MM.1S (cell line): ENCODE measurements at places on chromosomes 2 and 18.

GRCh38 chr2:110107092-110108079 is 8.2 kb downstream of the MALL start:
- no peaks in the 10 kb centered on the region for H3K27me3 ChIP-seq
- no peaks in the 10 kb centered on the region for H3K4me1 ChIP-seq
- no peak overlapping the region for H3K27ac ChIP-seq
- no peak overlapping the region for H3K4me3 ChIP-seq
- H3K36me3 ChIP-seq, result no peaks in the 10 kb centered on the region

DNA sequence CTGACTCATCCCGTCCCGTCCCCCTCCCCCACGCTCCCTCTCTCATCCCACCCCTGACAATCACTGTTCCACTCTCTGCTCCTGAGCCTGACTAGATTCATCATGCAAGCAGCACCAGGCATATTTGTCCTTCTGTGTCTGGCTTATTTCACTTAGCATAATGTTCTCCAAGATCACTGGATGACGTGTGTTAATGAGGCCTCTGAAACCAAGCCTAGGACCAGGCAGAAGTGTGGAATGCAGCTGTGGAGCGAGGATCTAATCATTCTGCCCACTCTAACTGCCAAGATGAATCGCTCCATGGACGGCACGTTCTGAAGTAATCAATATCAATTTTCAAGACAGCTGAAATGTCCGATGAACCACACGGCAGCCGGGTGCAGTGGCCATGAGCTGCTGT is 122.4 kb upstream of the ZNF236 start:
- H3K4me3 ChIP-seq, result no peak overlapping the region
- no peaks in the 10 kb centered on the region for H3K27me3 ChIP-seq
- H3K4me1 ChIP-seq, result no peaks in the 10 kb centered on the region
- DNase-seq, result no peak
- no peaks in the 10 kb centered on the region for H3K36me3 ChIP-seq
- no peak overlapping the region for H3K27ac ChIP-seq

- no peak overlapping the region for H3K27ac ChIP-seq
- DNase-seq, result no peak
- no peaks in the 10 kb centered on the region for H3K36me3 ChIP-seq
These were observed 47.2 kb downstream of the TRIP12 start for GRCh38 chr2:229874647-229875046.

DNA sequence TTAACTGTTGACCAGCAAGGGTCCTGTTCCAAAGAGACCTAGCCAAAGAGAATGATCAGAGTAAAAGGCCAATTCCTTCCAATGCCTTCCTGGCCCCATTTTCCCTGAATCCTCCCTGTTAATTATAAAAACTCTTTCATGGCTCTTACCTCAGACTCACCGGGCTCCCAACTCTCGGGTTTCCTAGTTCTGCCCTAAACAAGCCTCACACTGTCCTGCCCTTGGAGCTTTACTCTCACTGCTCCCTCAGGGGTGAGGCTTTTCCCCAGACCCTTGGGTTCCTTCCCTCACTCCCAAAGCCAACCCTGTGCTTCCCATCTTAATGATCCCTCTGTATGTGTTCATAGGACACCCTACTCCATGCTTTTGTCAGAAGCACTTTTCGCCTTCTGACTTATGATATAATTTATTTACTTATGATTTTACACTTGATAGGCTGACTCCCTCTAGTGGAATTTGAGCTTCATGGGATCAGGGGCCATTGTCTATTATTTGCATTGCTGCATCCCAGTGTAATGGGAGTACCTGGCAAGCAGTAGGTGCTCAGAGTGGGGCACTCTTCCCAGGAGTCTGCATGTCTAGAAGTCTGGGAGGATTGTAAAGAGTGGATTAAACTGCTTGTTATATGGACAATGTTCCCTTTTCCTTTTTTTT is 29.9 kb upstream of the ZNG1B start:
- H3K27ac ChIP-seq, result no peak overlapping the region
- no peaks in the 10 kb centered on the region for H3K36me3 ChIP-seq
- no peak for DNase-seq
- H3K4me3 ChIP-seq, result no peak overlapping the region

DNA sequence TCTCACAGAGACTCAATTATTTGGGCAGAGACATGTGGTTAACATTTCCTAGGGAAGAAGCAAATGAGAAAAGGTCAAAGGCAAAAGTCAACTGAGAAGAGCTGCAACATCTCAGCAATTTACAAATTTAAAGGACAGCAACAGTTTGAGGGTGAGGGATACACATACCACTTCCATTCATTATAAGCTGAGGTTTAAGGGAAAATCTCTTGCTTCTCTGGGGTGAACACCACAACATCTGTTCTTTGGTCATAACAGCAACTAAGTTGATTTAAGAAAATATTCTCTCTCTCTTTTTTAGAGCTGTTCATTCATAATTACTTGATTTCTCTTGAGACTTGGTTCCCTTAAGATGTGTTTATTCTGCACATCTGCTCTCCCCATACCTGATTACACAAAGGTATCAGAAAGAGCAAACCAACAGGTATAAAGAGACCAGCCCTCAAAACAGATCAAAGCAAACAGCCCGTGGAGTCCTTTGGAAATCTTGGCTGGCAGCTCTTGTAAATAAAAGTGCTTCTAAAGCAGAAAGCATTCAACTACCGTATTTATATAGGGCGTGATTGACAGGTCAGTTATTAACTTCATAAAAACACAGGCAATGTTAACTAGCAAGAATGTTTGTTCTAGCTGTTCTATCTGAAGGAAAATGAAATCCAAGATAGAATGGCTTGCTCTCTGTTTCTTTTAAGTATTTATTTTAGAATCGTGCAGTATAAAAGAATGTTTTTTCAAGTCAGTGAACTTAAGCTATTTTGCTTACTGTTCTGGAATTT is 132.8 kb downstream of the THADA start:
- H3K36me3 ChIP-seq, result no peaks in the 10 kb centered on the region
- H3K4me1 ChIP-seq, result peaks cover 32% of the 10 kb centered on the region
- no peak for DNase-seq
- no peak overlapping the region for H3K4me3 ChIP-seq
- no peak overlapping the region for H3K27ac ChIP-seq

DNA sequence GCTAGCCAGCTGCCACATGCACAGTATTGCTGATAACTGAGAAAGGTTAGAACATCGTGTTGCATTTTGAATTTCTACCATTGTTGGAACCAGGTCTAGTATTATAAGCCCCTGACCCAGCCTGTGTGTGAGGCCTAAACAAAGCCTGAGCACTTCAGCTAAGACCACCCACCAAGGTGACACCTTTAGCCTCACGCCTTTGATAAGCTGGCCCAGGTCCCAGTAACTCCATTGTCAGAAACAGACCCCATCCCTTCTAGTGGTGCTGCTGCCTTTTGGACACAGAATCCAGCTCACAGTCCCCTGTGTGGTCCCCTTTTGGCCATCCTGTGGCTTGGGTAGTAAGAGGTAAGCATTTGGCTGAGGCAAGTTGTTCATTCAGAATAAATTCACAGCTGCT is 1.6 kb downstream of the ELMOD3 start:
- no peaks in the 10 kb centered on the region for H3K27me3 ChIP-seq
- no peak overlapping the region for H3K4me3 ChIP-seq
- H3K4me1 ChIP-seq, result peaks cover 11% of the 10 kb centered on the region; the same call in 1 of the 2 replicates

DNA sequence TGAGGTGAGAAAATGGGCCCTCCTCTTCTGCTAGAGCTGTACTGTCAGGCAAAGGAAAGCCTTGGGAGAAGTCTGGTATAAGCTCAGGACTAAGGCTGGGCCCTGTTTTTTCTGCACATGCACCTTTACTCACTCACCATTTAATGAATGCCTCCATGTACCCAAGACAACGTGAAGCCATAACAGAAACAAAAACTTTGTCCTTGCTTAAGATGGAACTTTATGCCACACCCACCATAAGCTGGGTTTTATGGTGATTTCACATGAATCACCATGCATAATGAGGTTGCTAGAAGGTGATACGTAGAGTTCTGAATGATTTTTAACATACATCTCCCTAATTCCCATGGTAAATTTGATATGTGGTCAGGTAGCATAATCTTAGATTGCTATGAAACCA is 63.7 kb upstream of the CYP26B1 start:
- DNase-seq, result no peak
- no peaks in the 10 kb centered on the region for H3K36me3 ChIP-seq
- no peak overlapping the region for H3K27ac ChIP-seq
- no peaks in the 10 kb centered on the region for H3K27me3 ChIP-seq
- H3K4me1 ChIP-seq, result no peaks in the 10 kb centered on the region

GRCh38 chr2:39743269-39743776 is 35.7 kb downstream of the THUMPD2 start:
- H3K4me1 ChIP-seq, result no peaks in the 10 kb centered on the region
- H3K27ac ChIP-seq, result no peak overlapping the region
- H3K27me3 ChIP-seq, result no peaks in the 10 kb centered on the region

GRCh38 chr2:204108330-204108751 is 171.8 kb downstream of the ICOS start:
- DNase-seq, result peak; percentile 62
- no peak overlapping the region for H3K4me3 ChIP-seq
- no peaks in the 10 kb centered on the region for H3K36me3 ChIP-seq

- no peaks in the 10 kb centered on the region for H3K36me3 ChIP-seq
- H3K4me3 ChIP-seq, result no peak overlapping the region
- peak; percentile 11 for DNase-seq
- H3K27me3 ChIP-seq, result no peaks in the 10 kb centered on the region
- no peak overlapping the region for H3K27ac ChIP-seq
- H3K4me1 ChIP-seq, result peaks cover 11% of the 10 kb centered on the region
These were observed 4.2 kb upstream of the CLIP4 start for GRCh38 chr2:29110916-29111535.

- H3K4me1 ChIP-seq, result no peaks in the 10 kb centered on the region
- DNase-seq, result no peak
- no peak overlapping the region for H3K4me3 ChIP-seq
- peaks cover 13% of the 10 kb centered on the region; the same call in 1 of the 2 replicates for H3K27me3 ChIP-seq
- H3K27ac ChIP-seq, result no peak overlapping the region
- H3K36me3 ChIP-seq, result no peaks in the 10 kb centered on the region
These were observed 47.6 kb downstream of the TNS1 start for GRCh38 chr2:217954971-217955740.

GRCh38 chr2:121076885-121077549 is 208.0 kb downstream of the TFCP2L1 start:
- H3K27me3 ChIP-seq, result peaks cover 28% of the 10 kb centered on the region
- H3K4me3 ChIP-seq, result no peak overlapping the region
- DNase-seq, result peak; percentile 45
- no peaks in the 10 kb centered on the region for H3K36me3 ChIP-seq
- H3K4me1 ChIP-seq, result no peaks in the 10 kb centered on the region
- H3K27ac ChIP-seq, result no peak overlapping the region

DNA sequence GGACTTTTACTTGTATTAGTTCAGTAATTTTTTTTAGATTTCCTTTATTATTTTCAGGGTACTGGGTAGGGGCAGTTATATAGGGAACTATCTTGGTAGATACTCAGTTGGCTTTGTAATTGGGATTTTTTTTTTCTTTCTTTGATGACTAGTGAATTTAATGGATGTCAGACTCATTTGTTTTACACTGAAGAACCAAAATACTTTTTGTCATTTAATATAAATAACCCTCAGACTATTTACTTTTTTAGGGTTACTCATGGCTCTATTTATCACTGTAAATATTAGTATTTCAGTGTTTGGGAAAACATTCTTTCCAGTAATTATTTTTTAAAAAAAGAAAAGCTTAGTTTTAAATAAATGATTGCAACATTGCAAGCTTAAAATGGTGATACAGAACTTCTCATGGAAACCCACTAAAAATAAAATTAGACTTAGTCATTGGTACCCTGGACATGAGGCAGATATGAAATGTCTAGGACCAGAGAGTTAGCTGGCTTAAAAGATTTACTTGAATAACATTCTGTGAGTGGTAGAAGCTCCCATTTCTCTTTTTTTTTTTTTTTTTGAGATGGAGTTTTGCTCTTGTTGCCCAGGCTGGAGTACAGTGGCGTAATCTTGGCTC is 74.4 kb upstream of the CYP20A1 start:
- no peaks in the 10 kb centered on the region for H3K4me1 ChIP-seq
- H3K27ac ChIP-seq, result no peak overlapping the region
- no peaks in the 10 kb centered on the region for H3K27me3 ChIP-seq
- no peak overlapping the region for H3K4me3 ChIP-seq
- DNase-seq, result no peak

- DNase-seq, result no peak
- no peaks in the 10 kb centered on the region for H3K36me3 ChIP-seq
- no peak overlapping the region for H3K4me3 ChIP-seq
- no peak overlapping the region for H3K27ac ChIP-seq
- no peaks in the 10 kb centered on the region for H3K27me3 ChIP-seq
- no peaks in the 10 kb centered on the region for H3K4me1 ChIP-seq
These were observed 349.3 kb downstream of the ZNF516 start for GRCh38 chr18:76145521-76146376.

GRCh38 chr2:126431136-126431535 is 224.8 kb upstream of the GYPC start:
- H3K27ac ChIP-seq, result no peak overlapping the region
- no peak for DNase-seq
- no peak overlapping the region for H3K4me3 ChIP-seq
- no peaks in the 10 kb centered on the region for H3K27me3 ChIP-seq
- no peaks in the 10 kb centered on the region for H3K36me3 ChIP-seq
- H3K4me1 ChIP-seq, result peaks cover 4% of the 10 kb centered on the region

GRCh38 chr18:70128271-70128670 is 77.2 kb downstream of the RTTN start:
- no peak overlapping the region for H3K27ac ChIP-seq
- no peak overlapping the region for H3K4me3 ChIP-seq
- H3K36me3 ChIP-seq, result no peaks in the 10 kb centered on the region
- no peaks in the 10 kb centered on the region for H3K27me3 ChIP-seq
- H3K4me1 ChIP-seq, result no peaks in the 10 kb centered on the region
- DNase-seq, result no peak

GRCh38 chr2:152445791-152446201 is 110.8 kb downstream of the FMNL2 start:
- no peaks in the 10 kb centered on the region for H3K27me3 ChIP-seq
- H3K27ac ChIP-seq, result no peak overlapping the region
- DNase-seq, result no peak
- H3K4me1 ChIP-seq, result no peaks in the 10 kb centered on the region
- no peaks in the 10 kb centered on the region for H3K36me3 ChIP-seq
- no peak overlapping the region for H3K4me3 ChIP-seq

DNA sequence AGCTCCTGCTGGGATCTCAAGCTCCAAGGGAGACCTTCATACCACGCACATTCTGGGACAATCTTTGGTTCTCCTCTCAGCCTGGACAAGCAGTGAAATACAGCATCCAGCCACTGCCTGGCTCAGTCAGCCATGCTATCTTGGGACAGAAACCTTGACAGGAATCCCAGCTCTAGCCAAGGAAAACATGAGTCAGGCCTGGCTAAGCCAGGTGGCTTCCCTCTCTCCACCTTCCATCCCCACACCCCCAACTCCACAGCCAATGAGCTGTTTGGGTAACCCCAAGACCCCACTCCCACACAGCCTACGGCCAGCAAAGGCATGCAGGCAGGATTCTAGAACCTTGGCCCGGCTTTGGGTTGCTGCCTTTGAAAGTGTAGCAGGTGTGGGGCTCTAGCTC is 64.9 kb downstream of the MCFD2 start:
- no peaks in the 10 kb centered on the region for H3K4me1 ChIP-seq
- H3K36me3 ChIP-seq, result no peaks in the 10 kb centered on the region
- no peak for DNase-seq
- no peak overlapping the region for H3K27ac ChIP-seq
- no peak overlapping the region for H3K4me3 ChIP-seq
- peaks cover 26% of the 10 kb centered on the region for H3K27me3 ChIP-seq
